ENCODE measurements at places on chromosomes 12 and 14. TPM values are rescaled to one million over a fixed set of nuclear protein-coding genes. Genes with fewer than 3 reads are reported as not detected.

MDGA2 gene
- not detected for total RNA-seq

SLC6A15 gene
- 0.71 TPM for total RNA-seq

DNA sequence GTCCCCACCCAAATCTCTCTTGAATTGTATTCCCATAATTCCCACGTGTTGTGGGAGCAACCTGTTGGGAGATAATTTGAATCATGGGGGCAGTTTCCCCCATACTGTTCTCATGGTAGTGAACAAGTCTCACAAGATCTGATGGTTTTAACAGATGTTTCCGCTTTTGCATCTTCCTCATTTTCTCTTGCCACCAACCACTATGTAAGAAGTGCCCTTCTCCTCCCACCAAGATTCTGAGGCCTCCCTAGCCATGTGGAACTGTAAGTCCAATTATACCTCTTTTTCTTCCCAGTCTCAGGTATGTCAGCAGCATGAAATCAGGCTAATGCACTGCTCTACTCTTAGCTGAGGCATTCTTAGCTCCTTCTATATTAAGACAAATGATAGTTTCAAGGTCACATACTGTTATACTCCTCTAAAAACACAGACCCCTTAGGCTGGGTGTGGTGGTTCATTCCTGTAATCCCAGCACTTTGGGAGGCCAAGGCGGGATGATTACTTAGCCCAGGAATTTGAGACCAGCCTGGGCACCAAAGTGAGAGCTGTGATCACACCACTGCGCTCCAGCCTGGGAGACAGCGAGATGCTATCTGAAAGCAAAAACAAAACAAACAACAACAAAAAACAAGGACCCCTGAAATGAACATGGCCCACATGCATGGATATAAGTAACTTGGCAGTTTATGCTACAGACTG is 3.6 kb downstream of the SCAF11 start:
- no peak for DNase-seq
- H3K27ac ChIP-seq, result no peak overlapping the region
- H3K4me3 ChIP-seq, result no peak overlapping the region
- H3K4me1 ChIP-seq, result peaks cover 11% of the 10 kb centered on the region
- no peaks in the 10 kb centered on the region for H3K27me3 ChIP-seq
- H3K36me3 ChIP-seq, result no peaks in the 10 kb centered on the region

DNA sequence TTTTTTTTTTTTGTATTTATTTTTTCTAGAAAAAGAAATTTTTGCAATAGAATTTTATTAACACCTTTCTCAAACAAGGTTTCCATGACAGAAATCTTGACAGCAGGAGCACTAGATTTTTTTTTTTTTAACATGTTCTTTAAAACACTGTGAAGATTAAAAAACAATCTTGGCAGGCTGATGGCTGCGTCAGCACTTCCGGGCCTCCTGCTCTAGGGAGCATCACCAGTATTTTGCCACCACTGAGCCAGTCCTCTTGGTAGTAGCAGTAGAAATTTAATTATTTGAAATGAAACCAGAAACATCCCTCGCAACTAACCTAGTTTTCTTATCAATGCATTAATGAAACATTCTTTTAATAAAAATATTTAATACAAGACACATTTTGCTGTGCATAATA is 99.6 kb downstream of the APAF1 start:
- H3K27me3 ChIP-seq, result no peaks in the 10 kb centered on the region
- H3K27ac ChIP-seq, result no peak overlapping the region
- no peaks in the 10 kb centered on the region for H3K4me1 ChIP-seq
- no peaks in the 10 kb centered on the region for H3K36me3 ChIP-seq
- no peak overlapping the region for H3K4me3 ChIP-seq
- DNase-seq, result peak; percentile 76

DNA sequence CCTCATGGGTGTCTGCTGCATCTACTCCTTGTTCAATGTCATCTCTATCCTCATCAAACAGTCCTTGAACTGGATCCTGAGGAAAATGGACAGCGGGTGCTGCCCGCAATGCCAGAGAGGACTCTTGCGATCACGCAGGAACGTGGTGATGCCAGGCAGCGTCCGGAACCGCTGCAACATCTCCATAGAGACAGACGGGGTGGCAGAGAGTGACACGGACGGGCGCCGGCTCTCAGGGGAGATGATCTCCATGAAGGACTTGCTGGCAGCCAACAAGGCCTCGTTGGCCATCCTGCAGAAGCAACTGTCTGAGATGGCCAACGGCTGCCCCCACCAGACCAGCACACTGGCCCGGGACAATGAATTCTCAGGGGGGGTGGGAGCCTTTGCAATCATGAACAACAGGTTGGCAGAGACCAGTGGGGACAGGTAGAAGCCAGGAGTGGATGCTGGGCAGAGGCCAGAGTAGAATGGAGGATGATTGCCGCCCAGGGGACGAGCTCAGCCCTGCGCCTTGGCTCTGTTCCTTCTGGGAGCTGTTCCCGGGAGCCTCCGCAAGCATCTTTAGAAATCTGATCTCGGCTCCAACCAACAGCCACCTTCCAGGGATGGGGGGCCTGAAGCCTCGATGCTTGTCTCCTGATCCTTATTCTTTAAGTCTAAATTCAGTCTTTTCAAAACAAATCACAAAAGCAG is 71.6 kb upstream of the PSMC1 start:
- H3K27me3 ChIP-seq, result no peaks in the 10 kb centered on the region
- H3K4me3 ChIP-seq, result no peak overlapping the region
- no peaks in the 10 kb centered on the region for H3K36me3 ChIP-seq
- no peaks in the 10 kb centered on the region for H3K4me1 ChIP-seq

DNA sequence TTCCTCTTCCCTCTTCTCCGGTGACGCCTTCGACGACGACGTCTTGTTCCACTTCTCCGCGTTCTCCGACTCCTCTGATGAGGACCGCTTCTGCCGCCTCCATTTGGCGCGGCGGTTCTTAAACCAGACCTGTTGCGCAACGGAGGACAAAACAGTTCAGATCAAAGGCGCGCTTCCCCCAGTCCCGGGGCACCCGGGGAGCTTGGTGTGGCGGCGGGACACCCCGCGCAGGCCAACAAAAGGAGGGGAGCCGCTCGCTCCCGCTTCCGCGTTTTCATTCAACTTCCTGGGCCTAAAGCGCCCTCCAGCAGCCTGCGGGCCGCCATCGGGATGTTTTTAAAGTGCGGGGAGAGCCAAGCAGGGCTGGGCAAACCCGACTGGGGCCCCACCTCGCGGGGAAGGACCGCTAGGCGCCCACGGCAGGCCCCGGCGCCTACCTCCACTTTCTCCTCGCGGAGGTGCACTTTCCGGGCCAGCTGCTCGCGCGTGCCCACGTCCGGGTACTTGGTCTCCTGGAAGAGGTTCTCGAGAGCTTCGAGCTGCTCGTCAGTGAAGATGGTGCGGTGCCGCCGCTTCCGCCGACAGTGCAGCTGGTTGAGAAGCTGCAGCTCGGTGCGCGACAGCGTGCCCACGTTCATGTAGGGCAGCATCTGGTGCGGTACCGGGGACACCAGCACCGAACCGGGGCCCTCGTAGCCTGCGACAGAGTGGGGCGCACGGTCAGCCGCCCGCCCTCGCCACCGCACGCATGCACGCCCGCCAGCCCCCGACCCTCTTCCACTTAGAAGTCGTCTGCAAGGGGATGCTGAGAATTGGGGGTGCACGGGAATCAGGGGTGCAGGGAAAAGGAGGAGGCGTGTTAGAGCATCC is 1.2 kb downstream of the GSC start:
- no peak overlapping the region for H3K27ac ChIP-seq
- peaks cover 11% of the 10 kb centered on the region for H3K27me3 ChIP-seq
- H3K36me3 ChIP-seq, result no peaks in the 10 kb centered on the region
- peak; percentile 23 for DNase-seq
